ENCODE measurements at places on chromosomes 2 and 18.

GRCh38 chr2:173076581-173077345, 1.1 kb downstream of the MAP3K20 start:
- no peak for DNase-seq

DNA sequence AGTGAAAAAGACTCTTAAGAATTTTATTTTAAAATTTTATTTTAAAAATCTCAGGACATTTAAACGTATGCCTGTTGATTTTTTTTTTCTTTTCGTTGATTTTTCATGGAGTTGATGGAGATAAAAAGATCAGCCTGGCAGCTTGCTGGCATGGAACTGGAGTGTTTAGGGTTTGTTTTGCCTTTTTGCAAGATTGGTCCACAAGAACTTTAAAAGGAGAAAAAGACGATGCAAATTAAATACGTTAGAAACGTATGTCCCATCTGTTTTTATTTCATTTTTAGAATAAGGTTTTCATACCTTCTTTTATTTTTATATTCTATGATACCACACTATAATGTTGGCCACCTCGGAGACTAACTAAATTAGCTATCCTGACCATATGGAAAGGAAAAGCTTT, 254.9 kb downstream of the ARHGAP15 start:
- DNase-seq = no peak

DNA sequence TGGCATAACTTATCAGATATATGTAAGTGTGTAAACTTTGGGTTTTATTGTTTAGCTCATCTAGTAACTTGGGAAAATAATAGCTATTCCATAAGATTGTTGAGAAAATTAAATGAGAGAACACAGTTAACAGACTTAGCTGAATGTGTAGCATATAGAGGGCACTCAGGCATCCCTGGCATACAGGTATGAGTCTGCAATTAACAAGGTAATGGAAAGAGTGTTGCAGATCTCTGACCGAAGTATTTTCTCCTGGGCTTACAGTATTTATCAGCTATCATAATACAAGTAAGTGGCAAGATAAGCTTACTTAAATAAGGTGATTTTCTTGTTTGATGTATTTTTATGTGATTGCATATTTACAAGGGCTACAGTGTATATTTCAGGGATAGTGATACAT, 7.9 kb upstream of the COBLL1 start:
- DNase-seq = no peak

DNA sequence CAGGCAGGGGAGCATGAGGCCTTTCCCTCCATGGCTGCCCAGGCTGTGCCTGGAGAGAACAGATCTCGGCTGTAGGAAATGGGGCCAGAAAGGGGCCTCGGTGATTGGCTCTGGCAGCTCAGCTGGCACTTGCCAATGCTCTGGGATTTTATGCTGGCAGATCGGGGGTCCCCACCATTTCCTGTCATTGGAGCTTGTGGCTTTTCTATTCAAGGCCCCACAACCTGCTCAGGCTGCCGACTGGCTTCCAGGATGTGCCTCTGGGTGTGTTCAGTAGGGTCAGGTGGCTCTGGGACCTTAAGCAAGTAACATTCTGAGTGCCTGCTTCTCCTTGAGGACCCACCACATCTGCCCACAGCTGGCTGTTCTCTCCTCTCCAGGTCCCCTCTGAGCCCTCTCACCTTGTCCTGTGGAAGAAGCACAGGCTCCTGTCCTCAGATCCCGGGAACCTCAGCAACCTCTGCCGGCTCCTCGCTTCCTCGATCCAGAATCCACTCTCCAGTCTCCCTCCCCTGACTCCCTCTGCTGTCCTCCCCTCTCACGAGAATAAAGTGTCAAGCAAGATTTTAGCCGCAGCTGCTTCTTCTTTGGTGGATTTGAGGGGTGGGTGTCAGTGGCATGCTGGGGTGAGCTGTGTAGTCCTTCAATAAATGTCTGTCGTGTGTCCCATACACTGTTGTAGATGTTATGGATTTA, 4.2 kb downstream of the GNLY start:
- no peak for DNase-seq

DNA sequence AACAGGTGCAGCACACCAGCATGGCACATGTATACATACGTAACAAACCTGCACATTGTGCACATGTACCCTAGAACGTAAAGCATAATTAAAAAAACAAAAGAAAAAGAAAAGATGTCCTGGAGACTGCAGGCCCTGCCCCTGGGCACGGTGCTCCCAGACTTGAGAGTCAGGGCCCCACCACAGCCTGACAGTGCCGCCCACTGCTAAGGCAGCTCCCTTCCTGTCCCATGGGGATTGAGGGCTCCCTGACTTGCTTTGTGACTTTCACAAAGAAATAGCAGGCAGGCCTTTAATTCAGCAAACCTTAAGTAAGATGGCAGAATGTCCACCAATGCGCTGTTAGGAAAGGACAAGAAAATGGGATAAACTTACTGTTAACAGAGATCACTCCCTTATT, 116.8 kb downstream of the NDUFA10 start:
- DNase-seq = no peak

GRCh38 chr2:237438080-237438940, 24.3 kb upstream of the COL6A3 start:
- peak; percentile 78 for DNase-seq

Measured in NCI-H2029 treated with DMSO at 0.1 percent for 48 hours (cell line).